ENCODE measurements at places on chromosomes 12 and 14. TPM values are rescaled to one million over a fixed set of nuclear protein-coding genes. Genes with fewer than 3 reads are reported as not detected.

DNA sequence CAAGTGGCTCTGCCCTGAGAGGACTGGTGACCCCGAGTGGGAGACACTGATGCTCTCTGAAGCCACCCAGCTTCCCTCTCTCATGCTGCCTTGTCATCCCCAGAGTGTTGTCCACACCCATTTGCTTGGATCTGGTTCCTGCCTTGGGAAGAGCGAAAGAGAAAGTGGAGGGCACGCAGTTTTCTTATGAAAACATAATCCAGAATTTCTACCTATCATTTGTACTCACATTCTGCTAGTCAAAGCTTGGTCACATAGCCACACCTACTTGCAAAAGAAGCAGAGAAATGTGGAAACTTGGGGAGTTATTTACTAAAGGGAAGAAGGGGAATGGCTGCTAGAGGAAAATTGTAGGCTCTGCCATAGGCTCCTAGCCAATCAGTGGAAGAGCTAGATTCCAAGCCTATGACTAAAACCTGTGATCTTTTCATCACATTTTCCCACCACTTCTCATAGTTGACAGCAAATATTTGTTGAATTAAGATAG, 326.3 kb downstream of the ZFP36L1 start:
- H3K4me1 ChIP-seq, result peaks cover 7% of the 10 kb centered on the region
- DNase-seq, result no peak
- H3K27me3 ChIP-seq, result no peaks in the 10 kb centered on the region
- H3K4me3 ChIP-seq, result no peak overlapping the region
- no peaks in the 10 kb centered on the region for H3K36me3 ChIP-seq
- H3K27ac ChIP-seq, result no peak overlapping the region

GRCh38 chr12:85476756-85477155, 196.7 kb downstream of the ALX1 start:
- H3K4me1 ChIP-seq, result no peaks in the 10 kb centered on the region
- H3K4me3 ChIP-seq, result no peak overlapping the region
- no peaks in the 10 kb centered on the region for H3K36me3 ChIP-seq

Gene CDCA3
- total RNA-seq, result 1.3 TPM

Gene CACNA1C
- total RNA-seq, result 2.9 TPM

- no peak overlapping the region for H3K27ac ChIP-seq
- H3K27me3 ChIP-seq, result no peaks in the 10 kb centered on the region
- peaks cover 7% of the 10 kb centered on the region for H3K4me1 ChIP-seq
- H3K4me3 ChIP-seq, result no peak overlapping the region
- H3K36me3 ChIP-seq, result no peaks in the 10 kb centered on the region
Observed at GRCh38 chr14:67919259-67920032, 99.9 kb downstream of the RAD51B start.

DNA sequence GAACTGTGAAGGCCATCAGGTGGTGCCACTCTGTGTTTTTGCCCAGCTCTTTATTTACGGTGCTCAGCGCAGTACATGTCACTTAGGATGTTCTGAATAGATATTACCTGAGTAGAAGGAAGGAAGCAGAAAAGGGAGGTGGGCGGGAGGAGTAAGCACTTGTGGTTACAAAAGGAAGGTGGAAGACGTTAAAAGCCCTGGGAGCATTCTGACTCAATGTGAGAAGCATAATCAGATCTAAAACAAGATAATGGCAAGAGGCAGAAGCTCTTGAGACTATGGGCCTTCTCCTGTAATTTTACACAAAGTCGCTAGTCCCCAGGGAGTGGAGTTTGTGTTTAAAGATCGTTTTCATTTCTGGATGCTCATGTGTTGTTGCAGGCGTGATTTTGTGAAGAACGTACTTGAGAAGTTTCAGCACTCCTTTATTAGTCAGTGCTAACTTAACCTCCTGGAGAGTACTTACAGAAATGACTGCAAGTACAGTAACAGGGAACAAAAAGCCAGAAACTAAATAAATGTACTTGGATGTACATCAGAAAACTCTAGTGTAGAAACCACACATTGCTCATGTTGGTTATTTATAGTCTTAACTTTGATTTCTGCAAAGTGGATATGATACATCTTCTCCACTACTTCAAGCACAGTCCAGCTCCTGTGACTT, 1523.5 kb downstream of the AACS start:
- no peaks in the 10 kb centered on the region for H3K4me1 ChIP-seq
- H3K36me3 ChIP-seq, result no peaks in the 10 kb centered on the region
- DNase-seq, result no peak
- no peak overlapping the region for H3K27ac ChIP-seq
- H3K27me3 ChIP-seq, result no peaks in the 10 kb centered on the region

- no peak overlapping the region for H3K27ac ChIP-seq
- no peaks in the 10 kb centered on the region for H3K4me1 ChIP-seq
- DNase-seq, result no peak
- H3K4me3 ChIP-seq, result no peak overlapping the region
Observed at GRCh38 chr12:42166501-42166900, 21.8 kb upstream of the GXYLT1 start.

Gene INSM2
- total RNA-seq, result not detected

Gene SLCO1C1
- 1.3 TPM for total RNA-seq

- H3K36me3 ChIP-seq, result no peaks in the 10 kb centered on the region
- no peaks in the 10 kb centered on the region for H3K4me1 ChIP-seq
- no peaks in the 10 kb centered on the region for H3K27me3 ChIP-seq
- H3K27ac ChIP-seq, result no peak overlapping the region
Observed at GRCh38 chr12:58575256-58575655, 345.0 kb downstream of the LRIG3 start.

Gene AICDA
- total RNA-seq, result not detected

DNA sequence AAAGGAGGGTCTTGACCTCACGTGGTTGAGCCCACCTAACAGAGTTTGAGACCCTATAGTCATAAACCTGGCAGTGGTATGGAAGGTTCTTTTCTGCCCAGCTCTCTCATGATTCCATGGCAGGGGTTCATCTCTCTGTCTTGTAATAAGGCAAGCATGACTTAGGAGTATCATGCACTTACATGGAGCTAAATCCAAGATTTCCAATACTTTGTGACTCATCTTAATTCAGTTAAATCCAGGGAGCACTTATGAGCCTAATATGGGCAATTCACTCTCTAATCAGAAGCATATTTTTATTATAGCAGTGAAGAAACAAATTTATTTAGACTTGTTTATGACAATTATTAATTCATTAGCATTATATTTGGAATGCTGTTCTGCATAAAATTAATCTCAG, 131.8 kb upstream of the CPSF6 start:
- no peaks in the 10 kb centered on the region for H3K36me3 ChIP-seq
- H3K27me3 ChIP-seq, result no peaks in the 10 kb centered on the region
- no peak for DNase-seq

GRCh38 chr12:14893506-14894250, 8.0 kb upstream of the MGP start:
- H3K4me3 ChIP-seq, result no peak overlapping the region
- peak overlapping the region; percentile 61 for H3K27ac ChIP-seq
- no peaks in the 10 kb centered on the region for H3K27me3 ChIP-seq
- DNase-seq, result peak; percentile 34

DNA sequence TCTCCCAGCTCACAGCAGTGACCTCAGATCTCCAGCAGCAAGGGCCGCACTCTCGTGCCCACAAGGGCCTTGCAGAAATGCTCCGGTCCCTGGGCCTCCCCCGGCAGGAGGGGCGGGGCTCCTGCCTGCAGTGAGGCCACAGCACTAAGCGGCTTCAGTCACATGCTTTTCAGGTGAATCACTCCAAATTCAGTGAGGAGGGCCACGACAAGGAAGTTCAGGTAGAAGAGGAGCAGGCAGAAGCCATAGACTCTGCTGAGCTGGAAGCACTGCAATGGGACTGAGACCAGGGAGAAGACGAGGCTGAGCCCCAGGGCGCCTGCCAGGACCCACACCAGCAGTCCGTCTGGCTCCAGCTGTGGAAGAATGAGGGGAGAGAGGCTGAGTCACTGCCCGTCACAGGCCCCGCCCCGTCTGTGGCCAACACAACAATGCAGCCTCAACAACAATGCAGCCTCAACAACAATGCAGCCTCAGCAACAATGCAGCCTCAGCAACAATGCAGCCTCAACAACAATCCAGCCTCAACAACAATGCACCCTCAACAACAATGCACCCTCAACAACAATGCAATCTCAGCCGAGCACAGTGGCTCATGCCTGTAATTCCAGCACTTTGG, 35.2 kb downstream of the SLC8B1 start:
- H3K36me3 ChIP-seq, result peaks cover 17% of the 10 kb centered on the region
- no peaks in the 10 kb centered on the region for H3K27me3 ChIP-seq
- H3K27ac ChIP-seq, result peak overlapping the region; percentile 85
- H3K4me3 ChIP-seq, result no peak overlapping the region
- peak; percentile 96 for DNase-seq

GRCh38 chr14:33556382-33557121, 394.3 kb downstream of the EGLN3 start:
- no peaks in the 10 kb centered on the region for H3K4me1 ChIP-seq
- no peak for DNase-seq
- H3K27me3 ChIP-seq, result no peaks in the 10 kb centered on the region
- no peak overlapping the region for H3K4me3 ChIP-seq

Gene SARNP
- 54.7 TPM for total RNA-seq

Gene KRT6B
- not detected for total RNA-seq

Gene CCNB1IP1
- total RNA-seq, result 125 TPM

- no peak overlapping the region for H3K4me3 ChIP-seq
- no peak for DNase-seq
- H3K27ac ChIP-seq, result no peak overlapping the region
- H3K36me3 ChIP-seq, result no peaks in the 10 kb centered on the region
- H3K27me3 ChIP-seq, result no peaks in the 10 kb centered on the region
Observed at GRCh38 chr12:42730291-42730690, 140.7 kb upstream of the PRICKLE1 start.

Gene BCL2L2
- 37.3 TPM for total RNA-seq

GRCh38 chr14:28931999-28932398, 165.4 kb downstream of the FOXG1 start:
- H3K4me3 ChIP-seq, result no peak overlapping the region
- no peak overlapping the region for H3K27ac ChIP-seq
- no peaks in the 10 kb centered on the region for H3K4me1 ChIP-seq
- H3K36me3 ChIP-seq, result no peaks in the 10 kb centered on the region
- no peaks in the 10 kb centered on the region for H3K27me3 ChIP-seq

DNA sequence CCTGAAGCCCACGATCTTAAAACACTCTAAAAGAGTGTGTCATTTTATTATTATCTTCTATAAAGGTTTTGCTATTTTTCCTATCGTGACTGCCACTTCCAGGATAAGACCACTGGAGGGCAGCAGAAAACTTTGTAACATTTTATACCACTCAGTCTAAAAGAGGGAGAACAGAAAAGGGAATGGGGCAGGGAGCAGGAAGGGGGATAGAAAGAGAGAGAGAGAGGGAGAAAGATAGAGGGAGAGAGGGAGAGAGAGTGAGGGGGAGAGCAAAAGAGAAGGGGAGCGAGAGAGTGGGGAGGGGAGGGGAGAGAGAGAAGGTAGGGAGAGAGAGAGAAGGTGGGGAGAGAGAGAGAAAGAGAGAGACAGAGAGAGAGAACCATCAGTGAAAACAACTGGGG, 2.0 kb upstream of the ART4 start:
- peaks cover 36% of the 10 kb centered on the region for H3K4me1 ChIP-seq
- peak; percentile 50 for DNase-seq
- H3K27ac ChIP-seq, result peak overlapping the region; percentile 67
- no peaks in the 10 kb centered on the region for H3K27me3 ChIP-seq

- no peak overlapping the region for H3K27ac ChIP-seq
- H3K27me3 ChIP-seq, result no peaks in the 10 kb centered on the region
- H3K4me3 ChIP-seq, result no peak overlapping the region
- H3K4me1 ChIP-seq, result peaks cover 8% of the 10 kb centered on the region
- DNase-seq, result no peak
- no peaks in the 10 kb centered on the region for H3K36me3 ChIP-seq
Observed at GRCh38 chr12:121294151-121294889, 2.2 kb downstream of the CAMKK2 start.

DNA sequence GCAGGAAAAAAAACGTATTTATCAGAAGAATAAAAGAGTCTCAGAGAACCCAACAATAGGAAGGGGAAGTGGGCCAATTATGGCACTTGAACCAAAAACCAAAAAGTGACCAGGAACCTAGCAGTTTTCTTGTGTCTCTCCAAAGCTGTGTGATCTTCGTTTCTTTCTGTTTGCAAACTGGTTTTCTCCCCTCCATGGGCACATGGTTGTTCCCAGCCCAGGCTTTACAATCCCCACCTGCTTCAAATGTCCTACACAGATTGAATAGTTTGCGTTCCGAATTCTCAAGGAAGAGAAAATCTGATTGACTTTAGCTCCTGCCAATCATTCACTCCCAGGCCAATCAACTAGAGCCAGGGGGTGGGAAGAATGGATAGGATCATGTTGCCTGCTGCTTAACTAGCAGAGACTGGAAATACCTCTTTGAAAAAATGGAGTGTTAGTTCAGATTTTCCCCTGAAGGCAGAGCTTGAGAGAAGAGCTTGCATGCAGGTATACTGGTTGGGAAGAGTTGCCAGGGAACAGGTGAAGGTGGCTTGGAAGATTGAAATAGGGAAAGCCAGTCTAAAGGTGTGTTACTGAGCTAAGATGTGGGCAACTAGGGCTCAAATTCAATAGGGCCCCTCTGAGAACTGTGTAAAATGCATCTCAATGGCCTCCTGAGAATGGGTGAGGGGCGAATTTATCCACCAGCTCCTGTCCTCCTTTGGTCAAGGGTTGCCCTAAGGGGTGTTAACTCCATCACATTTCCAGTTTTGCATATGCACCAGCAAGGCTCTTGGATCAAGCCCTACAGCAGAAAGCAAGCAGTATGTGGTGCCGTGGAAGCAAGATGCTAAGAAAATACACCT, 106.4 kb upstream of the SRRM4 start:
- H3K4me1 ChIP-seq, result no peaks in the 10 kb centered on the region
- no peaks in the 10 kb centered on the region for H3K36me3 ChIP-seq
- H3K4me3 ChIP-seq, result no peak overlapping the region

Gene TMEM132C
- 1.3 TPM for total RNA-seq

- no peaks in the 10 kb centered on the region for H3K27me3 ChIP-seq
- H3K4me1 ChIP-seq, result peaks cover 18% of the 10 kb centered on the region
- H3K36me3 ChIP-seq, result no peaks in the 10 kb centered on the region
- no peak overlapping the region for H3K27ac ChIP-seq
Observed at GRCh38 chr12:116346741-116347140, 69.2 kb upstream of the MED13L start.

DNA sequence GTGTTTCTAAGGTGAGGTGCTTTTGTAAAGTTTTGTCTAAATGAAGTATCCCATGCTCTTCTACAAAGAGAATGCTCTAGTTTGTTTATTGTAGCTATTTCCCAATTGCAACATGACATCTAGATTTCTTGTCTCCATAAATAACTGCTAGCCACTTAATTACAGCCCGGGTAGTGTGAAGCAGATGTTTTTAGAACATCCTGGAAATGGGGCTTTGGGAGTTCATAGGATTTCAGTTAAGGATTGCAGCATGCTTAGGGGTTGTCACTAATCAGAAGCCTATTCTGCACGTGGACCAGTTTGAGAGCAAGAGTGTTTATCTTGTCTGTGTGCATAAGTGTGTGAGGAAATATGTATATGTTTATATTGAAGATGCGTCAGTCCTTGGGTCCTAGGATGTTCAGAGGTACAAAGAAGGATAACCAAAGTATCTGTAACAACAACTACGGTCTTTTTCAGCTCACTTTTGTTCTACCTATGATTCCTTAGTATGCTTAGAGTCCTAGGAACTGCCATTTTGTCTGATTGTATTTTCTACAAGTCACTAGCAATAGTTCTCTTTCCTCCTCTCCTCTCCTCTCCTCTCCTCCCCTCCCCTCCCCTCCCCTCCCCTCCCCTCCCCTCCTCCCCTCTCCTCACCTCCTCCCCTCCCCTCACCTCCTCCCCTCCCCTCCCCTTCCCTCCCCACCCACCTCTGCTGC, 135.3 kb downstream of the ACSS3 start:
- H3K4me1 ChIP-seq, result peaks cover 16% of the 10 kb centered on the region
- H3K27ac ChIP-seq, result no peak overlapping the region

GRCh38 chr12:87274594-87275245, 754.5 kb downstream of the C12orf50 start:
- no peak for DNase-seq
- H3K4me3 ChIP-seq, result no peak overlapping the region
- no peaks in the 10 kb centered on the region for H3K27me3 ChIP-seq
- H3K27ac ChIP-seq, result no peak overlapping the region
- no peaks in the 10 kb centered on the region for H3K4me1 ChIP-seq
- no peaks in the 10 kb centered on the region for H3K36me3 ChIP-seq

Measured in thyroid gland (tissue), 4 donors.